ENCODE measurements at places on chromosomes 5 and 9.

GRCh38 chr5:120942596-120943350, 478.7 kb downstream of the PRR16 start:
- H3K4me3 ChIP-seq, result no peak overlapping the region
- H3K27me3 ChIP-seq, result no peaks in the 10 kb centered on the region
- no peak for DNase-seq
- no peaks in the 10 kb centered on the region for H3K36me3 ChIP-seq
- H3K4me1 ChIP-seq, result no peaks in the 10 kb centered on the region

DNA sequence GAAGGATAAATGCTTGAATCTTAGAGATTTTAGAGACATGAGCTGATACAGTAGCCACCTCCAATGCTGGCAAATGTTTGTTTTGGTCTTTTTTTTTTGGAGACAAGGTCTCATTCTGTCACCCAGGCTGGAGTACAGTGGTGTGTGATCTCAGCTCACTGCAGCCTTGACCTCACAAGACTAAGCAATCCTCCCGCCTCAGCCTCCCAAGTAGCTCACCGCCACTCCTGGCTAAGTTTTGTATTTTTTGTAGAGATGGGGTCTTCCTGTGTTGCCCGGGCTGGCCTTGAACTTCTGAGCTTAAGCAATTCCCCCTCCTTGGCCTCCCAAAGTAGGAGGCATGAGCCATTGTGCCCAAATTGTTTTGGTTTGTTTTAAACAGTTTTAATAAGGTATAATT, 6.8 kb upstream of the DOLPP1 start:
- no peak for DNase-seq
- H3K36me3 ChIP-seq, result peaks cover 3% of the 10 kb centered on the region
- no peak overlapping the region for H3K4me3 ChIP-seq
- no peaks in the 10 kb centered on the region for H3K27me3 ChIP-seq
- H3K4me1 ChIP-seq, result peaks cover 25% of the 10 kb centered on the region

GRCh38 chr5:90440644-90441043, 31.1 kb upstream of the CETN3 start:
- peaks cover 11% of the 10 kb centered on the region for H3K27me3 ChIP-seq
- H3K4me1 ChIP-seq, result peaks cover 7% of the 10 kb centered on the region
- DNase-seq, result no peak
- no peak overlapping the region for H3K27ac ChIP-seq
- H3K36me3 ChIP-seq, result no peaks in the 10 kb centered on the region
- H3K4me3 ChIP-seq, result no peak overlapping the region

GRCh38 chr9:128781187-128782070, 5.6 kb upstream of the TBC1D13 start:
- no peaks in the 10 kb centered on the region for H3K36me3 ChIP-seq
- H3K4me3 ChIP-seq, result no peak overlapping the region
- DNase-seq, result no peak
- H3K27me3 ChIP-seq, result no peaks in the 10 kb centered on the region
